ENCODE measurements at places on chromosomes 2 and 18.

DNA sequence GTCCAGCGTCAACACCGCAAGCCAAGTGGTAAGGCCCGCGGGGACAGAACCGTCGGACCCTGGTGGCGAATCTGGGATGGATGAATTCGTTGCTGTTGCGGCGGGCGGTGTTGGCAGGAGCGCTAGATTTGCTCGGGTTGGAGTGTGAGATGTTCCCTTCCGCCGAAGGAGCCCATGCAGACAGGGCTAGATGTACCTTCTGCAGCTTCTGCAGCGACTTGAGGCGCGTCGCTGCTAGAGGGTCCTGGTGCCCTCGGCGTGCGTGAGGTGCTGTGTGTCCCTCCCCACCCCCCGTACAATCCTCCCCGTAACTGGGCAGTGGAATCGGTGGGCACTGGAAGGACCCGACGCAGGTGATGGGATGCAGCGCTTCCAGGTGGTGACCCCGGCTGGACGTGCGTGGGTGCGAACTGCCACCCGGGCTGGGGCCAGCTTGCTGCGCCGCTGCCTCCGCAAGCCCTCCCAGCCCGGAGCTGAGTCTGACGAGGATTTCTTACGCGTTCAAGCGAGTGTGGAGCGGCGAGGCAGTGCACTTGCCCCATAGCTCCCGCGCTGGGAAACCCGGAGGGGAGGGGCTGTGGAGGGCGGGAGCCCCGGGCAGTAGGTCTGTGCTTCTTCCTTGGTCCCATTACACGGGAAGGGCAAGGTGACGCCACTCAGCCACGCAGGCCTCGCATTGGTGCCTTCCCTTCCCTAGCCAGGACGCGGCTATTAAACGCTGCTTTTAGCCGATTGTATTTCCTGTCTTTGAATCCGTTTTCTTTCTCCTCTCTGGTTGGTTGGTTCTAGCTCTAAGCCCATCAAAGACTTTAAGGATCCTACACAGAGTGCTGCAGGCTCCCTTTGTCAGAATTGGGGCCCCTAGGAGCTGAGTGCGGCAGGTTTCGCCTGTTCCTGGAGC lies 34.2 kb downstream of the CHRNA1 start:
- peak; percentile 26 for DNase-seq

- peak; percentile 65 for DNase-seq
Observed at GRCh38 chr18:35345460-35345921, 1.3 kb upstream of the ZNF24 start.

DNA sequence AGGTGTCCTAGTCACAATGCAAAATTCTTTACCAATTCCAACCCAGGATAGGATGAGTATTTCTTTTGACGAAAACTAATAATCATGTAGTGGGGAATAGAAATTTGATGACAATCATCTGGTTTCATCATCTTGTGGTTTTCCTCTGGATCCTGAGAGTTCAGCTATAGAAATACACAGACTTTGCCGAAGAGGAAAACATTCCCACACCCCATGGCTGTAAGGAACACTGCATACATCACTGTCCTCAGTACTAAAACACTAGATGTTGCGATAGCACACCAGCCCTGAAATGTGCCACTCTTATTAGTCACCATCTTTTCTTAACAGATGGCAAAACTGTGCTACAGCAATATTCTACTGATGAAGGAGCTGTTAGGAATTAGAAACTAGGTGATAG lies 29.4 kb downstream of the CERKL start:
- peak; percentile 78 for DNase-seq

DNA sequence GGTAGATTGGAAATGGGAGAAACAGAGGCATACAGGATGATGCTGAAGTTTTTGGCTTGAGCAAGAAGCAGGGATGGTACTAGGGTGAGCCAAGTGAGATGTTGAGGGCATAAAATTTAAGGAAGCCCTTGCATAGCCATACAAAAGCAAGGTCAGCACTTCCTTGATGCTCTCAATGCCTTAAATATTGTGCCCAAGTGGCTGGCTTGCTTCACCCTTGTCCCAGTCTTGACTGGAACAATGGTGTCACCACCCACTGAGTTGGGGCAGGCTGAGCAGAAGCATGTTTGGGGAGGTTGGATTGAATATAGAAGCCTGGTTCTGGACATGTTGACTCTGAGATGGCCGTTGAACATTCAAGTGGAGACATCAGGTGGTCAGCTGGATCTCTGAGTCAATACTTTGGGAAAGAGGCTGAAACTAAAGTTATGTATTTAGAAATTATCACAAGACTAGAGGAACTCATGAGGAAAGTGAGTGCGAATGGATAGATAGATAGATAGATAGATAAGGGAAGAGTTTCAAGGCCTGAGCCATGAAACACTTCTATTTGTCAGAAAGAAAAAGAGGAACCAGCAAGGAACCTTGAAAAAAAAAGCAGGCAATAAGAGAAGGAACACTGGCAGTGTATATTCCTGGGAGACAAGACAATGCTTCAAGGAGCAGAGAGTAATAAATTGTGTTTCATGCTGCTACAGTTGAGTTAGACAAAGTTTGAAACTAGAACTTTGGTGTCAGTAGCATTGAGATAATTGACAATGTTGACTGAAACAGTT lies 43.0 kb upstream of the HNMT start:
- DNase-seq: no peak

DNA sequence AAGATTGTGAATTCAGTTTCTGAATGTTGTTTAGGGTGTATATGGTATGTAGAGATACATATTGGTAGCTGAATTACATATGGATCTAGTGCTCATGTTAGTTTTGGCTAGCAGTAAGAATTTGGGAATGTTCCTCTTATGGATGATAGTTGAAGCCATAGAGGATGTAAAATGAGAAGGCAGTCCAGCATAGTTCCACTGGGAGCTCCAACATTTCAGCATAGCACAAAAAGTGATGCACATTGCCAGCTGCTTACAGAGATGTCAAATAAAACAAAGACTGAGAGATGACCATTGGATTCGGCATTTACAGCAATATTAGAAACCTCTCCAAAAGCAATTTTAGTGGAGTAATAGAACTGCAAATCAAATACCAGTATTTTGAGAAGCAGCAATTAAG lies 77.4 kb downstream of the EML4 start:
- no peak for DNase-seq

- peak; percentile 92 for DNase-seq
Observed at GRCh38 chr2:58571181-58571852, 330.2 kb upstream of the FANCL start.

DNA sequence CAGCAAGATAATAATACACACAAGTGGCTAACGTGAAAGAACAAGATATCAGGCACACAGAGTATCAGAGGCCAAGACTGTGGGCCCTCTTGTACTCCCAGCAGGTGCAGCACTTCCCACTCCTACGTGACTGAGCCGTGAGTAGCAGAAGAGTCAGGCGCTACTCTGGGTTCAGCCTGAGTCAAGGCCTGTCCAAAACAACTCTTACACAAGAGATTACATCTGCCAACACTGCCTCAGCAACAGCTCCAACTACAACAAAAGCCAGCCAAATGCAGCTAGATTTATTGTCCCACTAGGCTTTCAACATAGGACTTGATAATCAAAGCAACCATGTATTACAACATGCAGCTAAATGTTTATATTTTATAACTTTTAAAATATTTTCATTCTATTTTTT lies 56.2 kb downstream of the ITSN2 start:
- DNase-seq: peak; percentile 96

DNA sequence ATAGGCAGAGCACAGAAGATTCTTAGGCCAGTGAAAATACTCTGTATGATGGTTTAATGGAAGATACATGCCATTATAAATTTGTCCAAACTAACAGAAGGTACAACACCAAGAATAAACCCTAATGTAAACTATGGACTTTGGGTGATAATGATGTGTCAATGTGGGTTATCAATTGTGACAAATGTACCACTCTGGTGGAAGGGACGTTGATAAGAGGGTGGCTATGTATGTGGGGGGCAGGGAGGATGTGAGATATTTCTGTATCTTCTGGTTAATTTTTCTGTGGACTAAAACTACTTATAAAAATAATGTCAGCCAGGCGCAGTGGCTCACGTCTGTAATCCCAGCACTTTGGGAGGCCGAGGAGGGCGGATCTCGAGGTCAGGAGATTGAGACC lies 86.2 kb downstream of the HNRNPLL start:
- no peak for DNase-seq

- no peak for DNase-seq
Observed at GRCh38 chr2:234399451-234400246, 97.2 kb downstream of the ARL4C start.

GRCh38 chr2:222054813-222055212 lies 244.0 kb downstream of the PAX3 start:
- no peak for DNase-seq

DNA sequence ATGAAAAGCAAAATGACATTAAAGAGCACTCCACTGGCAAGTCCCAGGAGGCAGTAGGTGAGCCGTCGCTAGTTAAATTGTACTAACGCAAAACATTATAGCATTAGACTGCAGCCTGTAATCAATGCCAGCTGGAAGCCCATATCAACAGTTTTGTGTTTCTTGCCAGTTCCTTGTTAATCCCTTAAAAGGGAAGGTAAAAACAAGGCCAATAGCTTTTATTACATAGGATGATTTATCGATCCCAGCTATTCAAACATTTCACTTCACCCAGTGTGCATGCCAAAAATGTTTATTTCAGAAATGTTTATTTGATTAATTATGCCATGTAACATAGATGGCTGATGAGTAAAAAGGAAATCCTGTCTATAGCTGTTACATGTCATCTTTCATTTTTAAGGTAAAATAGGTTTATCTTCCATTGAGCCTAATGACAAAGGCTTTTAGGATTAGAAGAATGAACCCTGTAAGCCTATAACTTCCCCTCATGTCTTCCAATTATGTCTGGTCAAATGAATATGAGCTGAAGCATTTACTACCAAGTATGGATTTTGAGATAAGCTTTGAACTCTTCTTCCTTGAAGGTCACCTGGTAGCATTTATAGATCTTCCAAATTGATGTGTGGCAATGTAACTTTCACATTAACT lies 591.2 kb downstream of the RNF144A start:
- DNase-seq: no peak

DNA sequence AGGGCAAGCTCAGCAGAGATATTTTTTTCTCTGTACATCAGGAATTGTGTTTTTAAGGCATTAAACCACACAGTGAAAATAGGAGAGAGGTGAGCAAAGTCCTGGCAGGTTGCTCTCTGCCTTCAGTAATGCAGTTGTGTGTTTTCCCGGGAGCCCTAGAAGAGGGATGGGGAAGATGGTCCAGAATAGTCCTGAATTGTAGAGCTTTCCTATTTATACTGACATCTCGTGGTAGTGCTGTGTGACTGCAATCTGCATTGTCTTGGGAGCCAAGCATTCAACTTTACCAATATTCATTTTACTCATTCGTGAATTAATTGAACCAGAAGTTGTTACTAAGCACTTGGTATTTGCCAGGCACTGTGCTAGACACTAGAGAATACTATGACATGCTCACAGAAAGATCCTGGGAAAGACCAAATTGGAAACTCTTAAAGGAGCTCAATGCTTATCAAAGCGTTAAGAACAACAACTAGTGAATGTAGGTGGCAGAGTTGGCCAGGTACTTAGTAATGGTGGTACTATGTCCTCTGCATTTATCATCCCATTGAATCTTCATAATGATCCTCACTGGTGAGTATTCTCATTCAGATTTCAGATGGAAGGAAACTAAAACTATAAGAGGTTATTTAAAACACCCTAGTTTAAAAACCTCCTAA lies 214.6 kb downstream of the TRIB2 start:
- DNase-seq: peak; percentile 71

DNA sequence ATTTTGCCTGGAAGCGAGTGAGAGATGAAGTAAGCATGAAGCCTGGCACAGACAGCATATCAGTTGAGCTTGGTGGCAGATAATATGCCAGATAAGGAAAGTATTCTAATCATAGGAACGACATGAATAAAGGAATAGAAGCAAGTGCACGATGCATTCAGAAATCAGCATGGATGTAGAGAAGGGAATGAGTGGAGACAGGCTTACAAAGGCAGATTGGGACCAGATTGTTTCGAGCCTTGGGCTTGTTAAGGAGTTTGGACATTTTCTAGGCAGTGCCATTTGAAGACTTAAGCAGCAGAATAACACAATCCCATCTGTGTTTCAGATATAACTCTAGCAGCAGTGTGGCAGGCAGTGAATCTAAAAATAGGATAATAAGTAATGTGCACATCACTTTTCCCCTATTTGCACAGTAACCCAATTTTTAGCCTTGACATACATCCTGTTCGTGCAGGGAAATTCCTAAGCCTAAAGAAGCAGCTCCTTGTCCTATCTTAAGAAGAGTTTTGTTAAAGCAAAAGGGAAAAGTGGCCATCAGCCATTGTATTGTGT lies 450.2 kb downstream of the PLCL1 start:
- no peak for DNase-seq

DNA sequence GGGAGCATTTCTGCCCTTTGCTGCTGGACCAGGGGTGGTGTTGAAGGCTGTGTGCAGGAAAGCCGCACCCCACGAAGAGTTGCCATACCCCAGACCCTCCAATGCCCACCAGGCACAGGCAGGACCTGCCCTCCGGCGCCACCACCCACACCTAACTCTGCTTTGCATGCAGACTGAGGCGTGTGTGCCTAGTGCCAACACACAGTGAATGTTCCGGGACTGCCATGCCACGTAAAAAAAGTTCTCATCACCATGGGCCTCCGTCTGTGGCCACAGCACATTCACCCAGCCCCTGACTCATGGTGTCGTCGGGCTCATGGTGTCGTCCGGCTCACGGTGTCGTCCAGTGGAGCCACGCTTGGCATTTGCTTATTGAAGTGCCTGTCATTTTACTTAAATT lies 184.9 kb upstream of the RAB6C start:
- no peak for DNase-seq

DNA sequence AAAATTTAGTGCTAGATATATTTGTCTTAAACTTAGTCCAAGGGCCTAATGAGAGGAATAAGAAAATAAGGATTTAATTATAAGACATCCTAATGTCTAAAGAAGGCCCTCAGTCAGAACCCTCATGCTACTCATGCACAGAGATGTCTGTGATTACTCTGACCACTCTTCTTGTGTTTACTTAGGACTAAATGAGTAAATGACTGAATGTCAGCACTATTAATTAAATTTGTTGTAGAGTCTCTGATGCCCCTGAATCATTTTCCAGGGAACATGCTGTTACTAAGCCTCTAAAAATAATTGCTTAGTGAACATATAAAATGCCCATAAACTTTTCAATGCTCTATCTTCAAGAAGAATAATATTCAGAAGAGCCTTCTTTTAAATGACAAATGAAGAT lies 32.4 kb downstream of the GULP1 start:
- no peak for DNase-seq

- peak; percentile 66 for DNase-seq
Observed at GRCh38 chr2:186561467-186562208, 28.2 kb upstream of the ITGAV start.

DNA sequence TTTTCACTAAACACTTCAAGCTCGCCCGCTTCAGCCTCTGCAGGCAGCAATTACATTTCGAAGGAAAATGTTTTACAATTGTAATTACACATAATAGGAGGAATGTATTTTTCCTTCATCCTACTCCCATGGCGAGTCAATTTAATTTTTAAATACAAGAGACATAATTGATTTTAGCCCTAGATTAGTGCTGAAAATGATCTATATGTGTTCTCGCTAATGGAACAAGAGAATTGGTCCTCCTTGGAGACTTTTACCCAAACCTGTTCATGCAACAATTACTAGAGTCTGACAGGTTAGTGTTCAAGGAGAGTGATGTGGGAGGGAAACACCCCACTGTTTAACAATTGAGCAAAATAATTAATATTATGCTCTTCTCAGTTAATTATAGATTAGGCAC lies 509.4 kb upstream of the SETBP1 start:
- DNase-seq: no peak

All from choroid plexus epithelial cell (primary cell).